Neural crest cell (in vitro differentiated cells): ENCODE measurements at places on chromosomes 12 and 14. TPM values are rescaled to one million over a fixed set of nuclear protein-coding genes. Genes with fewer than 3 reads are reported as not detected.

DNA sequence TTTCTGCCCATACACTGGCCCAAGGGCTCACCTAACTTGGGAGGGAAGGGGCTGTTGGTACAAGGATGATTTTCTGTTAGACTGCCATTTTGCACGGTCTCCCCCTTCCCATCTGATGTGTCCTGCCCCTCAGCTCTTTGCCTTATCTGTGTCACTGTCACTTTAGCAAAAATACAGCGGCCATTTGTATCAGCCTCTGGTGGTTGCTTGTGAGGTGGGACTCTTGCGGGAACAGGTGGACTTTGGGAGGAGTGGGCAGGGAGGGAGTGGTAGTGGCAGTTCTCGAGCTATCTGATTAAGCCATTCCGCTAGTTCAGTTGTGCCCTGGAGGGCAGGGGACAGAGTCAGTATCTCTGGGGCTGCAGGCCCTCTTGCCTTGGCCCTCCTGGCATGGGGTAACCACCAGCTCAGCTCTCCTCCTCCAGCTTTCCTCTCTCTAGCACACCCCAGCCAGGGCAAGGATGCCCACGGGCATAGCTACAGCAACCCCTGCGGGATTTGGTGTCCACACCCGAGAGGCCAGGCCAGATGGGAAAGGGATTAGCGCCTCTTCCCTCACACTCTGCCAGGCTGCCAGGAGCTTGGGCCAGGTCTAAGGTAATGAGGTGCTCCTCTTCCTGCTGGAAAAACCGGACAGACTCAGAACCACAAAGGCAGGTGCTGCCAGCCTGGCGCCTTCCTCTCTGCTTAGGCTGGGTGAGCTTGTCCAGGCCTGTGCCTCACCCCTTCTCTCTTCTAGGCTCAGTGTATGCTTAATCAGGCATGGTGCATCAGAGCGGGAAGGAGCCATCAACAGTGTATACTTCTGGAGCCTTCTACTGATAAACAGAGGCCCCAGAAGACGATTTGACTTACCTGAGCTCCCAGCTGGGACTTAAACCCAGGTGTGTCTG lies 8.7 kb downstream of the SLC48A1 start:
- H3K36me3 ChIP-seq: peaks cover 3% of the 10 kb centered on the region
- peaks cover 3% of the 10 kb centered on the region for H3K27me3 ChIP-seq
- no peak overlapping the region for H3K4me3 ChIP-seq
- no peak for DNase-seq

Gene PELI2
- 16.2 and 19.3 TPM in 2 replicates for total RNA-seq

Gene CLEC6A
- not detected in 2 replicates for total RNA-seq

DNA sequence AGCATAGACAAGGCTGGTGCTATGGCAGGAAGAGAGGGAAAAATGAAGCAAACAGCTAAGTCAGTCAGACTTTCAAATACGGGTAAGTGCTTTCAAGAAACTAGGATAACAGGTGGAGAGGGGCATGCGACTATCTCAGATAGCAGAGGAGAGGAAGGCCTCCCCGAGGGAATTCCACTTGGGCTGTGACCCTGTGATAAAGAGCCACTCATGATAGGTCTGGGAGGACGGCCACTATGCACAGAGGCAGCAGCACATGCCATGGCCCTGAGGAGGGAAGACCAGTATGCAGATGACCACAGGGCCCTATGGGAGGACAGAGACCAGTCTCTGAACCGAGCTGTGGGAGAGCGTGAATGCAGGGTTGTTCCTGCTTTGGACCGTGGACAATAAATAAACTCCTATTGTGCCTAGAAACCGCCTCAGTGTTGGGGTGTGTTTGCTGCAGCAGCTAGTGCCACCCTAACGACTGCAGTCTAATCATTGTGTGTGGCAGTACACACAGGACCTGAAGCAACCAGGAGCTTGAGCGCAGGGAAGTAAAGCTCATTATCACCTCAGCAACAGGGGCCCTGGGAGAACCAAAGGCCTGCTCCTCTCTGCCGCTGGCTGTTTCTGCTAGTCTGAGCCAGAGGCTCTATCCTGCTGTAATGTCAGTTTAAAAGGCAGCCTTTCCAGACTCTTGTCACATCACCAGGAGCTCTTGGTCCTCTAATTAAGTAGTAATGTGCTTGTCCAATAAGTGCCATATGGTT lies 119.1 kb downstream of the CACNA1C start:
- no peak overlapping the region for H3K27ac ChIP-seq
- DNase-seq: no peak
- peaks cover 2% of the 10 kb centered on the region for H3K36me3 ChIP-seq
- H3K27me3 ChIP-seq: no peaks in the 10 kb centered on the region

DNA sequence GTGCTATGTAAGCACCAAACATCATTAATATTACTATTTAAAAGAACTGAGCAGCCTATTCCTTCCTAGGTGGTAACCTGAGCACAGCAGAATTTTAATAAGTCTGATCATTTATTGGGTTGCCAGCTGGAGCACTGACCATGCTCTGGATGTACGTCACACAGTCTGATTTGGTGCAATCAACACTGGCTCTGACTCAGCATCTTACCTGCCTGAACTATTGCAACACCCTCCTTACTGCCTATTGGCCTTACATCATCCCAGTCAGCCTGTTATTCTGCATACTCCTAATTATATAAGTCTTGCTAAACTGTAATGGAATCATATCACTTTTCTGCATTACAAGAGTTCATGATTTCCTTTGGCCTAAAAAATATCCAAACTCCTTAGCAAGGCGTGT lies 149.7 kb downstream of the PTPRO start:
- no peaks in the 10 kb centered on the region for H3K36me3 ChIP-seq
- no peaks in the 10 kb centered on the region for H3K4me1 ChIP-seq
- H3K27ac ChIP-seq: no peak overlapping the region
- no peak overlapping the region for H3K4me3 ChIP-seq
- peaks cover 16% of the 10 kb centered on the region for H3K27me3 ChIP-seq
